ENCODE measurements at places on chromosomes 5 and 9.

GRCh38 chr5:11084111-11084510 is 323.1 kb upstream of the DAP start:
- no peak for DNase-seq

GRCh38 chr5:61551637-61552313 is 219.7 kb downstream of the ZSWIM6 start:
- DNase-seq: no peak

- no peak for DNase-seq
Observed at GRCh38 chr5:126872561-126873354, 95.8 kb downstream of the LMNB1 start.

GRCh38 chr5:172903790-172904189 is 55.4 kb upstream of the RPL26L1 start:
- no peak for DNase-seq

GRCh38 chr5:74935752-74936091 is 69.5 kb upstream of the FAM169A start:
- DNase-seq: no peak

GRCh38 chr9:89165341-89165740 is 13.3 kb downstream of the SHC3 start:
- DNase-seq: no peak

DNA sequence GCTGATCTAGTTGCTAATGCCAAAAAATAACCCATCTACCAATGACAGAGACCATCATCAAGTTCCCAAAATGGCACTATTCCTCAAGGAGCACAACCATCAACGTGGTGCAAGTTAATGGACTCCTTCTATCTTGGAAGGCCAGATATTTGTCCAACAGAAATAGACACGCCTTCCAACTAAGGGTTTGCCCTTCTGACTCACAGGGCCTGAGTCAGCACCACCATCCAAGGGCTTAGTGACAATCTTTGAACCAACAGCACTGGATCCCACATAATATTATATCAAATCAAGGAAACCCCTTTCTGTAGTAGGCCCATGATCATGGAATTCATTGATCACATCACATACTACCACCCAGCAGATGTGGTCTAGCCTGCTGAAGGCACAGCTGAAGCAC is 84.3 kb downstream of the MED27 start:
- DNase-seq: peak; percentile 15

DNA sequence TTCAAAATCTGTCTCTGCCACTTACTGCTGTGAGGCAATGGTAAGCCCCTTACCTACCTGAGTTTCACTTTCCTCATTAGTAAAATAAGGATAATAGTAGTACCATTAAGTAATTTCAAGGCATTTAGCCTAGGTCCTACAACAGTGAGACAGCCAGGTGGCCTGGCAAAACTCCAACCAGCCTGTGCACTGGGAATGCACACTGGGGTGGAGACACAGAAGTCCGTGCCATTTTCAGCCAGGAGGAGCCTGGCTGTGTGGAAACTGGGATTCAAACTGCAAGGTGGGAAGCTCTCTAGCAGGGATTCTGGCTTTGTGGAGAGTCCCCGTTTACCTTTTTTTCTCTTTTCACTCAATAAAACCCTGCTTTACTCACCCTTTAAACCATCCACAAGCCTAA is 630.4 kb downstream of the PRELID2 start:
- no peak for DNase-seq

GRCh38 chr9:78972303-78972999 is 599.3 kb upstream of the TLE4 start:
- no peak for DNase-seq

DNA sequence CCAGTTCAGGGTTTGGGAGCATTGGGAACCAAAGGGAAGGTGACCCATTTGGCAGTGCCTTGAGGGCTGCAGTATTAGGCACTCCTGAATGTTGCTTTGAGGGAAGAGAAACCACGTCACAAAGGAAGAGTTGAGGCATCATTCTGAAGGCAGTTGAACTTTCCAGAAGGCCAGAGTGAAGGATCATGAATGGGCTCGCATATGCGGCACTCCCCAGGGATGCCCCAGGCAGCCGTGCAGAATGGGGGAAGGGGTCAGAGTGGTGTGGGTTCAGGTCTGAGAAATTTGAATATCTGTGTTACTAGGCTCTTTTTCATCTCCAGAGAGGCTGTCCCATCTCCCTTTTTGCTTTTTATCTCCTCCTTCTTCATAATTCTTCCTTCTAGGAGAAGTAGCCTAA is 60.6 kb upstream of the HMHB1 start:
- no peak for DNase-seq

GRCh38 chr5:91315701-91316100 is 67.4 kb downstream of the ARRDC3 start:
- DNase-seq: no peak

GRCh38 chr9:132023419-132024180 is 56.1 kb downstream of the MED27 start:
- no peak for DNase-seq

- no peak for DNase-seq
Observed at GRCh38 chr9:70601000-70601951, 186.8 kb upstream of the KLF9 start.

- DNase-seq: no peak
Observed at GRCh38 chr5:152568016-152568415, 162.9 kb upstream of the NMUR2 start.

DNA sequence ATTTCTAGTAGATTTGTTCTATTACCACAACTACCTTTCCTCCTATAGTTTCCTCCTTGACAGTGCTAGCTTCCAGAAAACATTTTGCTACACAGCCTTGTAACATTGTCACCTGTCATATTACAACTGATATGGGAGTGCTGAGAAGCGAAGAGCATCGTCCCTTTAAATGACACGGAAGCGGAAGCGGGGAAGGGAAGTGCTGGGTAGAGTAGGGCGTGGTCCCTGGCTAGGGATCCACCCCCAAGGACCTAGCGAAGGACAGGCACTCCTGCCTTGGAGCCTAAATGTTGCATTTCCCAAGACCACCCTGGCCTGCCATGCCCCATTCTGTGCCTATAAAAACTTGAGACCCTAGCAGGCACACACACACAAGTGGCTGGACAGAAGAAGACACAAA is 57.4 kb upstream of the RANBP6 start:
- no peak for DNase-seq

GRCh38 chr5:69074664-69075521 is 18.9 kb upstream of the SLC30A5 start:
- no peak for DNase-seq

GRCh38 chr9:34459941-34460340 is 1.3 kb downstream of the DNAI1 start:
- DNase-seq: no peak

- no peak for DNase-seq
Observed at GRCh38 chr9:86795047-86795442, 152.3 kb downstream of the GAS1 start.

DNA sequence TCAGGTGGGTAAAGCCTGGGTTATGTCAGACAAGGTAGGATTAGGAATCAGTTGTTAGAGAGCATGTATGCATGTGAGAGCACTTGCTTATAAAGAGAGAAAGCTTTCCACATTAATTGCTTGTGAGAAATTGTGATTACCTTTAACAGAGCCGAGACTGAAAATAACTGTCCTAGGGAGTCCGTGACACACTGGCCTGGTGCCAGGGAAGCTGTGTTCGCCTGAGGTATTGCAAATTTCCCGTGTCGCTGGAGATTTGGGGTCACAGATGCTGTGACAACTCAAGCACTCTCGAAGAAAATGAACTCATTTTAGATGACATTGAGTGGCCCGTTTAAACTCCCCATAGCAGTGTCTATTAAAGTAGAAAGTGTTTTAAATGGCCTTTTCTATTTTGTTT is 9.6 kb downstream of the SLC1A1 start:
- no peak for DNase-seq

DNA sequence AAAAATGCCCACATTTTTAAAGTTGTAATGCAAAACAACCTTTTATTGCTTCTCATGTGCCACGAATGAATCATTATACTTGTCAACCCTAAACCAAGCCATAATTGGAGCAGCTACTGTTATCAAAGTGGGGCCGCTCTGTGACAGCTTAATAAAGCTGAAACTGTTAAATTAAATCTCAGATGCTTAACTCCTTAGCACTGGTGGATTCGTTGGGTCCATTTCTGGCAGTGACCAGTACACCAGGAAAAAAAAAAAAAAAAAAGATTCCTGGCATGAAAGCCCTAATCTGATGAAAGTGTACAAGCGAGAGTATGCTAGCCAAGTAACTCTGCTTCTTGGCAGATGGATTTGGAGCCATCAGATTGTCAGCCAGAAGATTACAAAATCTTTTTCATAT is 164.8 kb downstream of the ZSWIM6 start:
- no peak for DNase-seq

- peak; percentile 35 for DNase-seq
Observed at GRCh38 chr5:78602400-78602799, 46.2 kb downstream of the LHFPL2 start.

- DNase-seq: no peak
Observed at GRCh38 chr9:133098104-133098754, 22.8 kb downstream of the RALGDS start.

GRCh38 chr9:30482499-30482898 is 1901.9 kb upstream of the ACO1 start:
- DNase-seq: no peak

GRCh38 chr9:69871118-69871834 is 50.7 kb downstream of the CFAP95 start:
- no peak for DNase-seq

DNA sequence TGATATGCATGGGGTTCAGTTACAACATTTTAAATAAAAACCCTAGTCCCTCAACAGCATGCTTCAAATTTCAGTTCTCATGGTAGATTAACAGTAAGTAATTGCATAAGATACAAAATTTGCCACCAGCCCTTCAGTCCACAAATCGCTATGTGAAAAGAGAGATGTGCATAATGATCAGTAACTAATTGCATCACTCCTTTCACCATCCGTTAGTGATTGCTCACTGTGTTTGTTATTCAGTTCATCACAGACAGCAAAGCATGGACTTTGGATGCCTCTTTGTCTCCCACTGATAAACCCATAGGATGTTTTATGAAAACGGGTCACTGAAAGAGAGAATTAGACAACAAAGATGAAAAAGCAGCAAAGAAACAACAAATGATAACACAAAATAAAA is 103.2 kb downstream of the MCTP1 start:
- no peak for DNase-seq

DNA sequence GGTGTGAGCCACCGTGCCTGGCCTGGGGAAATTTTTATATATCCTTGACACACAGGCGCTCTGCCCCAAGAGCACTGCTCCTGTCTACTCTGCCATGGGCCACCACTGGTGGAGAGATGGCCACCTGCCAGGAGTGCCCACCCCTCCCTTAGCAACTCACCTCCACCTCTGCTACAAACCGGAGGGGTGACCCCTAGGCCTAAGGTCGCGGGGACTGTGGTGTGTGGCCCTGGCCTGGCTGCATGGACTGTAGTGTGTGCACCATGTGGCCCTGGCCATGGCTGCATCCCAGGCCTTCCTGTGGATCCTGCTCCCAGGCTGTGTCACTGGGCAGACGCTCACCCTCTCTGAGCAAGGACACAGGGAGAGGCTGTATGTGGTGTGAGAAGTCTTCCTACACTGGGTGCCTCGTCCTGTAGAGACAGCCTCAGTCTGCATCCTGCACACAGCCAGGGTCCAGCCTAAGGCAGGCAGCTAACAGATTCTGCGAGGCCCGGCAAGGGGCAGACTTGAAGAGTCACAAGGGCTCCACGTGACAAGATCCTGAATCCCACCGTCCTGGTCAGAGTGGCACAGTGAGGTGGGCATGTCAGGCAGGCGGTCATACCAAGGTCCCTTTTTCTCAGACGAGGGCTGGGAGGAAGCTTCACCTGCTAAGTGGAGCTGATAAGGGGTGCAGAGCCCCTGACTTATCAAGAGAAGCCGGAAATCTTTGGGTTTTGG is 10.3 kb downstream of the NINJ1 start:
- no peak for DNase-seq

DNA sequence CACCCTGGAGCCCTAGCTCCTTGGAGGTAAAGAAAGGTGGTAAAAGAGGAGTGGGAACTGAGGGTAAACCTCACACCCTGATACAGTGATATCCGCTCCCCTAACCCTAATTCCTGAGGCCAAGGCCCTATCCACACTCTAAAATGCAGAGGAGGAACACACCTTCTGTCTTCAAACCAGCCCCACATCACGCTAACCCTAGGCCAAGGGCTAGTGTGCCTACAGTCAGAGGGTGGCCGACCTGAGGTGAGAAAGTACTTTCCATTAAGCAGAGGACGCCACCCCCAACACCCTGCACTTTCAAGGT is 590 bp downstream of the HDAC3 start:
- no peak for DNase-seq

DNA sequence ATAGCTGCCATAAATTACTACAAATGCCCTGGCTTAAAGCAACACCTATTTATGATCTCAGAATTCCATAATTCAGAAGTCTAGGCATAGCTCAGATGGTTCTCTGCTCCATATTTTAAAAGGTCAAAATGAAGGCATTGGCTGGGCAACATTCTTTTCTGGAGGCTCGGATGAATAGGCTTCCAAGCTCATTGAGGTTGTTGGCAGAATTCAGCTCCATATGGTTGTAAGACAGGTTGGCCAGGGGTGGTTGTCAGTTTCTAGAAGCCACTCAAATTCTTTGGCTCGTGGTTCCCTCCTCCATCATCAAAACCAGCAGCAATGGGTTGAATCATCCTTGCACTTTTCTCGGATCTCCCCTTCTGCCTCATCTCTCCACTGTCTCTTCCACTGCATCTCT is 49.4 kb downstream of the TGFBR1 start:
- no peak for DNase-seq

DNA sequence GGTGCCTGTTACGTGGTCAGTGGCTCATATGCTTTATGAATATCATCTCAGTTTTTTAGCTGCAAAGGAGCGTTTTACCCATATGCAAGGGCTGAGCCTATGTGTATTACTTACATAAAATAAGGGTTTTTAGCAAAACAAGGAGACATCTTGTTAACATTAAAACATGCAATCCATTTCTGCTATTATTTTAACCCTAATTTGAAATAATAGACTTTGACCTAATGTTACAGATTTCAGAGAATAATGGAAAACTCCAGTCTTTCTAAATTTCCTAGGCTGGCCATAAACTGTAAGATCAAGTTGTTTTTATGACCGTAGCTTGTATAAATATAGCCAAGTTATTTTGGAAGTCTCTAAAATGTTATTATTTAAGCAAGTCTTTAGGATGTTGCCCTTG is 121.1 kb upstream of the SEMA6A start:
- no peak for DNase-seq

GRCh38 chr5:997711-998110 is 10.9 kb upstream of the NKD2 start:
- DNase-seq: no peak
